ENCODE measurements at places on chromosomes 7 and 10.

- peak; percentile 8 for DNase-seq
Measured at GRCh38 chr7:22001345-22002004, 55.8 kb upstream of the CDCA7L start.

- DNase-seq = no peak
Measured at GRCh38 chr10:48625826-48626134, 20.9 kb upstream of the ARHGAP22 start.

- DNase-seq = no peak
Measured at GRCh38 chr7:42868480-42868879, 43.4 kb downstream of the C7orf25 start.

DNA sequence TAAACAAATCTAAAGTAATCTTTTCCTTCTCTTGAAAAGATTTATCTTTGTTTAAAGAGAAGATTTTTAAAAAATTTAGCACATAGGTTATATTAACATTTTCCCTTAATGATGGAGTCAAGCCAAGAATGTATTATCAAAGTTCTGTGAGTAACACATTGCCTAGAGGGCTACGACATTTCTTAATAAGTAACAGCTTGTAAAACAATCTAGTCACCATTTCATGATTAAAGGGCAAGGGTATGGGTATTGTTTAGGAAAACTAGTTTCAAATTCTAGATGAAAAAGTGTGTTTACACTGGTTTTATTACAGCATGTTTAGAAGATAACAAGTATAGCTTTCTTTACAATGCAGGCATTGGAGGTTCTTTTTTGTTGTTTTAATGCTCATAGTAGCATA is 28.6 kb upstream of the LAMB4 start:
- no peak for DNase-seq

- DNase-seq = no peak
Measured at GRCh38 chr10:63718421-63718820, 197.2 kb downstream of the REEP3 start.

DNA sequence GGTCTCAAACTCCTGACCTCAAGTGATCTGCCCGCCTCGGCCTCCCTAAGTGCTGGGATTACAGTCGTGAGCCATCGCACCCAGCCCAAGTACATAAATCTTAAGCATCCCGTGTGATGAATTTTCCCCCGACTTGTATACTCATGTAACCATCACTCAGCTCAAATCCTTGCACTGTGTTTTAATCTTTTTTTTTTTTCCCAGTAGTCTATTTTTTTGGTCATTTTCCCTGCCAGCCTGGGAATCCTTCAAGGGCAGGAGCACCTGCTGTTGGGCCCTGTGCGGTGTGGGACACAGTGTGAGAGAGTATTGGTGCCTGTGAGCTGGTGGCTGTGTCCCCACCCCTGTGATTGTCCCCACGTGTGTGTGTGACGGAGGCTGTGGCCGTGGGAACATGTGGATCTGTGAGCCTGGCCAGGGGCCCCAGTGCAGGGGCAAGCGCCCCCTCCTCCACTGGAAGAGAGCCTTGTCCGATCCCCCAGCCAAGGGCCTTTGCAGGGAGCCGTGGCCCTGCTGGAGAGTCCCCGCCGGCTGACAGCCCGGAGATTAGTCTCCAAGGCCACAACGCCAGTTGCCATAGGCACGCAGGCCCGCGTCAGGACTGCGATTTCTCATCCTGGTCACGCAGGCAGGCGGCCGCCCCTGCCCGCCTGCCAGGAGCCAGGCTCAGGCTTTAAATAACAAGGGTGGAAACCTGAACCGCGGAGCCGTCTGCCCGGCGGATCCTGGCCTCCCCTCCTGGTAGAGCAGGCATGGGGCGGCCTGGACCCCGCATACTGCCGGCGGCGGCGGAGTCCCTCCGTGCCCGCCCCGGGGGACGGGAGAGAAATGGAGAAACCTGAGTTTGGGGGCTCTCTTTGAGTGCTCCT is 26.5 kb downstream of the GTF2IRD1 start:
- DNase-seq = peak; percentile 95

DNA sequence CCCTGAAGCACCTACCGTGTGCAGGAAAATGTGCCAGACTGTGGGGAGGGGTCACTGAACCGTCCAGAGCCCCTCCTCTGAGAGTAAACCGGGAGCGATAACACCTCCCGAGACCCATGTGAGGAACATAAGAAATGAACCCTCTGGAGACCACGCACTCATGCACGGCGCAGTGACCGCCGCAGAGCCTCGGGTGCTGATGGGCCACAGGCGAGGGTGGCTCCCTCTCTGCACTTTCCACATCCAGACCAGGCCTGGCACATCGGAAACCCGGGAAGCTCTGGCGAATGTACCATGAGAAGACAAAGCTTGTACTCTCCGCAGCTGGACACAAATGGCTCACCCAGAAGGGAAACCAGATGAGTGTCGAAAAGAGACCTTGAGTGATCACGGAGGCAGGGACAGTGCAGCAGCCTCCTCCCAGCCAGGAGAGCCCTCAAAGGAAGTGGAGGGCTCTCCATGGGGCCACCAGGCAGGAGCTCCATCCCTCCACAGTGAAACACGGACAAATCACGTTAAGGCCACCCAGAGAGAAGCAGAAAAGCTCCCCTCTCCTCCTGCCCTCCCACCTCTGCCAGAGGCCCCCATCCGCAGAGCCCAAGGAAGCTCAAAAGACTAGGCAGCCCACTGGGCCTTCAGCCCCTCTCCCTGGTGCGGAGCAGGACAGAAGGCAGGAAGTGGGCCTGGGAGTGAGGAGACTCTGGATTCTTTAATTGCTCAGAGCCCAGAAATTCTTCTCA is 178.1 kb upstream of the PPP2R2D start:
- DNase-seq = no peak

DNA sequence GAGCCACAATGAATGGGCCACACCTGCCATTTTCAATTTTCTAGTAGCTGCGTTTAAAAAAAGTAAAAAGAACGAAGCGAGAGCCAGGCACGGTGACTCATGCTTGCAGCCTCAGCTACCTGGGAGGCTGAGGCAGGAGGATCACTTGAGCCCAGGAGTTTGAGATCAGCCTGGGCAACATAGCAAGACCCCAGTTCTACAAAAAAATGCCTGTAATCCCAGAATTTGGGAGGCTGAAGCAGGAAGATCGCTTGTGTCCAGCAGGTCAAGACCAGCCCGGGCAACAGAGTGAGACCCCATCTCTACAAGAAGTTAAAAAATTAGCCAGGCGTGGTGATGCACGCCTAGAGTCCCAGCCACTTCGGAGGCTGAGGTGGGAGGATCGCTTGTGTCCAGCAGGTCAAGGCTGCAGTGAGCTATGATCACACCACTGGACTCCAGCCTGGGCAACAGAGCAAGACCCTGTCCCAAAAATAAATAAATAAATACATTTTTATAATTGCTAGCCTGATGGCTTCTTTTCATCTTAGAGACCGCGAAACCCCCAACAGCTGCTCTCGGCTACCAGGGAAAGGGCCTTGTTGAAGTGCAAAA is 32.1 kb downstream of the MICALL2 start:
- DNase-seq = no peak

DNA sequence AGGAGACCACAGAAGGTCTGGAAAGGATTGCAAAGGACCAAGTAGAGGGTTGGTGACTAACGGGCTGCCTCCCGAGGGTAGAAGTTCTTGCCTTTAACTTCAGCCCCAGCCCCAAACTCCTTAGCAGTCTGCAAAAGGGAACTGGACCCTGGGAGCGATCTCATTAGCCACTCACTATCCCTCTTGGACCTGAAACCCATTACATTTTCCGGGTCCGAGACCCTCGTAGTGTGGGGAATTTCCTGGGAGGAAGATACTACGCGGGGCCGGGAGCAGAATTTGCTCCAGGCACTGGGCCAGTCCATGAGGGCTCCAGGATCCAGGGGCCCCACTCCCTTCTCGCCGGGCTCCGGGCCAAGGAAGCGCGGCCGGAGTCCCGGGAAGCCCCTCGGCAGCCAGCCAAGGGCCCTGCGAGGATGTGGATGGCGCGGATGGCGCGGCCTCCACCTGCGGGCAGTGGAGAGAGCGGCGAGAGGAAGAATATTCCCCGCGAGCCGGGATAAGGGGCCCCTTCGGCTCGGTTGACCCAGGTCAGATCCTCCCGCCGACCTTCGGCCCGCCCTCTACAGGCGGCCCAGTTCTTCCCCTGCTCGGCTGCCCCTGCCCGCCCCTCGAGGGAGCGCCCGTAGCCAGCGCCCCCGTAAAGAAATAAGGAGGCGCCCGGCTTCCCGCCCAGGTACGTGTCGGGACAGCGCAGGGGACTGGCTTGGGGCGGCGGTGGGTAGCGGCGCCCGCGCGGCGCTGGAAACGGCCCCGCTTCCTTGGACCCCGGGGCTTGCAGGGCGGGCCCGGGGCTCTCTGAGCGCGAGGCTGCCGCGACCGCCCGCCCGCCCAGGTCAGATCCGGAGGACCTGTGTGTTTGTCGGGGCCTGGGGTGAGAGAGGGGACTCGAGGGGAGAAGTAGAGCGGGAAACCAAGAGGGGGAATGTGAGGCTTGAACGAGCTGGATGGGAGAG is at the start of gene MYO3A:
MYO3A (plus strand) TSS at position 577 of the 956 bp plus-strand sequence. CDS start 17,882 bp downstream, outside the sequence.
- no peak for DNase-seq

GRCh38 chr10:103818105-103818504 is 37.3 kb downstream of the SH3PXD2A start:
- no peak for DNase-seq

DNA sequence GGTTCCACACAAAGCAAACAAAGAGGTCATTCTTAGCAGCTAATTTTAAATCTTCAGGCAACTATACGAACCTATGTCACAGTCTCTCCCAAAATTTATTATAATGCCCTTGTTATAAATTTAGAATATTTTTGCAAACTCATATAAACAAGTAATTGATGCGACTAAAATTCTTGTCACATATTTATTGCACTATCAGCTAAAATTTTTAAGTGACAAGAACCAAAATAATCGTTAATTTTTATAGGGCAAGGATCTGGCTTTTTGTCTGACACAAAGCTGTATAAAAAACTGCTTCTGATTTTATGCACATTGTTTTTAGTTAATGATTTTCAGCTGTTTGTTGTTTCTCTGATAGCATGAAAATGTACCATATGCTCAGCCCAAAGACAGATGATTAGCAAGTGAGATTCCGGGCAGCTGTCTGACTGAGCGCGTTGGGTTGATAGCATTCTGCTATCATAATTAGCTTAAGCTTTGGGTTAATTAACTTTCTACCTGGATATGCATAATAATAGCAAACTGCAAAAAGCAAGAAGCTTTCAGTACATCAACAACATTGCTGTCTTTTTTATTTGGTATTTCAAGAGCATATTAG is 136.0 kb downstream of the MGMT start:
- DNase-seq = no peak

DNA sequence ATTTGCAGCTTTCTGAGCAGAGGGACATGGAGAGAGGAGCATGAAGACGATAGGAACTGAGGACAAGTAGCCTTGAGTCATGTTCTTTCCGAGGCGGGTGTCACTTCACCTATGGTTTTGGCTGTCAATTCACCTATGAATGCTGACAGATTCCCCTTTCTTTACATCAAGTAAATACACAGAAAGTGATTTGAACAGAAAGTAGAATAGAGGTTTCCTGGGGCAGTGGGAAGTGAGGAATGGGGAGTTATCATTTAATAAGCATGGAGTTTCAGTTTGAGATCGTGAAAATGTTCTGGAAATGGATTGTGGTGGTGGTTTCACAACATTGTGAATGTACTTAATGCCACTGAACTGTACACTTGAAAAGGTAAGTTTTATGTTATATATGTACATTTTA is 138.4 kb upstream of the MDFIC start:
- no peak for DNase-seq

GRCh38 chr7:73892003-73892999 is 31.3 kb downstream of the TMEM270 start:
- no peak for DNase-seq

DNA sequence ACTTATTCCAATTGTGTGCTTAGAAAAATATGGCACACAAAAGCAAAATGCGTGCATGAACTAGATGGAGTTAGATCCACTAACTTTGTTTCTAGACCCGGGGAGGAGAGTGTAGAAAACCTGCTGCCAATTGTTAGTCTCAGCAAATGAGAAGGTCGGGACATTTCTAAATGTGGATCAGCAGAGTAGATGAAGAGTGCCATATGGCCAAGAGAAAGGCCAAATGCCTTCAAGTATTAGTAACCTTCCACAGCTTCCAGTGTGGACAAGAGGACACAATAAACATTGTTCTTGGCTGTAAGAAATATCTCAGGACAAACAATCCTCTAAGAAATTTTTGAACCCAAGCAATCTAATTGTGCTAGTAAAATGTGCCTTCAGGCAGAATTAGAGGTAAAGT is 690.3 kb downstream of the REEP3 start:
- no peak for DNase-seq

- DNase-seq = no peak
Measured at GRCh38 chr7:69516238-69516820, 81.9 kb upstream of the AUTS2 start.

GRCh38 chr10:117530791-117531190 is 11.8 kb upstream of the EMX2 start:
- no peak for DNase-seq
